ENCODE measurements at places on chromosomes 2 and 18.

DNA sequence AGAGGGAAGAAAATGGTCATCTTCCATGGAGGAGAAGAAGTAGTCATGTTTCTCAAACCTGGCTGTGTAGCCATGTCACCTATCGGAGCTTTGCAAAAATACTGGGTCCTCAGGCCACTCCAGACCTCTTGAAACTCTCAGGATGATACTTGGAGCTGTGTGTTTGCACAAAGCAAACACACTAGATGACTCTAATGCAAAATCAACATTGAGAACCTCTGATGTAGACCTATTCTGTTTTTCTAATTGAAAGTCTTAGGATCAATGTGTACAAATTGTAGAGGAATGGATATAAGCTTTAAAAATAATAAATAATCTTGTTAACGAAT, 444.3 kb downstream of the RND3 start:
- H3K4me3 ChIP-seq = no peak overlapping the region
- H3K4me1 ChIP-seq = no peaks in the 10 kb centered on the region
- no peak for DNase-seq
- H3K27me3 ChIP-seq = no peaks in the 10 kb centered on the region
- no peak overlapping the region for H3K27ac ChIP-seq
- H3K36me3 ChIP-seq = no peaks in the 10 kb centered on the region

GRCh38 chr2:171709011-171709685, 21.9 kb downstream of the DYNC1I2 start:
- H3K36me3 ChIP-seq = no peaks in the 10 kb centered on the region
- DNase-seq = no peak
- H3K27ac ChIP-seq = no peak overlapping the region
- no peaks in the 10 kb centered on the region for H3K27me3 ChIP-seq
- H3K4me1 ChIP-seq = peaks cover 14% of the 10 kb centered on the region

GRCh38 chr18:37341016-37341415, 224.6 kb downstream of the CELF4 start:
- no peak overlapping the region for H3K27ac ChIP-seq
- DNase-seq = no peak
- no peaks in the 10 kb centered on the region for H3K36me3 ChIP-seq

DNA sequence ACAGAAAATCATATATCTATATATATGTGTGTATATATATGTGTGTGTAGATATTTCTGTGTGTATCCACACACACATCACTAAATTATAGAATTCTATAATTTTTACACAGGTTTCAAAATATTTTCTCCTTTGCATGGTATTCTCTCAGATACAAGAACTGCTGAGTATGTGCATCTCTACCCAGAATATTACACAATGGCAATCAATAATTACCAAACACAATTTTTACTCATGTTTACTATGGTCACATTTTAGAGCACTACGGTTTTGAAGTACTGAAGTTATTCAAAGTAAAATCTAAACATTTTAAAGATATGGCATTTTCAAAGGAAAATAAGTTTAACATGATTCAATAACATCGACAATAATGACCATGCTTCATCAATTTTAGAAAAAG, 258.5 kb downstream of the PAX3 start:
- H3K27ac ChIP-seq = no peak overlapping the region
- DNase-seq = no peak
- no peaks in the 10 kb centered on the region for H3K36me3 ChIP-seq
- no peaks in the 10 kb centered on the region for H3K4me1 ChIP-seq
- H3K4me3 ChIP-seq = no peak overlapping the region
- no peaks in the 10 kb centered on the region for H3K27me3 ChIP-seq

DNA sequence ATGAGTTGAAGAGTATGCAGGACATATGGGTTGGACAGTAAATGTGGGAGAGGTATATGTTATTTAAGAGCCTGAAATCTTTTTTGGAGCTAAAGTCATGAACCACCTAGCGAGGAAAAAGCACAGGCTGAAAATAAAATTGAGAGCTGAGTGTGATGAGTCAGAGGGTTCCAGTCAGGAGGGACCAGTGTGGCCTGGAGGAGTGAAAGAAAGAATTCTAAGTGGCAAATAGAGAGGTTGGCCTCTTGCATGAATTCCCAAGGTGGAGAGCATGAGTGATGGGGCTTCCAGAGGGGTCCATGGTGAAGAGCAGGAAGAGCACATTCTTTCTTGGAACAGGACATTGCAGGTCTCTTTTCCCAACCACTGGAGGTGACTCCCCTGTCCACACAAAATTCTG, 282.6 kb downstream of the TDRD15 start:
- no peak overlapping the region for H3K4me3 ChIP-seq
- H3K27me3 ChIP-seq = no peaks in the 10 kb centered on the region
- H3K4me1 ChIP-seq = no peaks in the 10 kb centered on the region
- H3K36me3 ChIP-seq = no peaks in the 10 kb centered on the region
- no peak for DNase-seq
- no peak overlapping the region for H3K27ac ChIP-seq

- peaks cover 27% of the 10 kb centered on the region for H3K4me1 ChIP-seq
- no peak for DNase-seq
- H3K27me3 ChIP-seq = no peaks in the 10 kb centered on the region
- H3K36me3 ChIP-seq = peaks cover 5% of the 10 kb centered on the region
- H3K4me3 ChIP-seq = no peak overlapping the region
- peak overlapping the region; percentile 78 for H3K27ac ChIP-seq
These were observed 42.8 kb upstream of the PTMA start for GRCh38 chr2:231665245-231666170.

DNA sequence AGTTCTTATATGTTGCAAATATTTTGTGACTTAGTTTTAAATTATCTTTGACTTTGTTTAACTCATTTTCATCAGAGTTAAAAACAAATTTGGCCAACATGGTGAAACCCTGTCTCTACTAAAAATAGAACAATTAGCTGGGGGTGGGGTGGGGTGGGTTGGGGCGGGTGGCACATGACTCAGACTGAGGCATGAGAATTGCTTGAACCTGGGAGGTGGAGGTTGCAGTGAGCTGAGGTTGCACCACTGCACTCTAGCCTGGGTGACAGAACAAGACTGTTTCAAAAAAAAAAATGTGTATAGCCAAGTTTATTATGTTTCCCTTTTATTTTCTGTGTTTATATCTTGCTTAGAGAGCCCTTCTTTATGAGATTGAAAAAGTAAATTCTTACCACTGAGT, 14.2 kb upstream of the LIPG start:
- no peaks in the 10 kb centered on the region for H3K36me3 ChIP-seq
- no peak overlapping the region for H3K4me3 ChIP-seq
- no peak for DNase-seq
- peaks cover 16% of the 10 kb centered on the region for H3K27me3 ChIP-seq

- no peaks in the 10 kb centered on the region for H3K27me3 ChIP-seq
- H3K4me3 ChIP-seq = no peak overlapping the region
- H3K4me1 ChIP-seq = peaks cover 25% of the 10 kb centered on the region
- no peak for DNase-seq
- H3K36me3 ChIP-seq = peaks cover 58% of the 10 kb centered on the region
- peak overlapping the region; percentile 75 for H3K27ac ChIP-seq
These were observed 14.5 kb downstream of the IAH1 start for GRCh38 chr2:9488583-9489547.

DNA sequence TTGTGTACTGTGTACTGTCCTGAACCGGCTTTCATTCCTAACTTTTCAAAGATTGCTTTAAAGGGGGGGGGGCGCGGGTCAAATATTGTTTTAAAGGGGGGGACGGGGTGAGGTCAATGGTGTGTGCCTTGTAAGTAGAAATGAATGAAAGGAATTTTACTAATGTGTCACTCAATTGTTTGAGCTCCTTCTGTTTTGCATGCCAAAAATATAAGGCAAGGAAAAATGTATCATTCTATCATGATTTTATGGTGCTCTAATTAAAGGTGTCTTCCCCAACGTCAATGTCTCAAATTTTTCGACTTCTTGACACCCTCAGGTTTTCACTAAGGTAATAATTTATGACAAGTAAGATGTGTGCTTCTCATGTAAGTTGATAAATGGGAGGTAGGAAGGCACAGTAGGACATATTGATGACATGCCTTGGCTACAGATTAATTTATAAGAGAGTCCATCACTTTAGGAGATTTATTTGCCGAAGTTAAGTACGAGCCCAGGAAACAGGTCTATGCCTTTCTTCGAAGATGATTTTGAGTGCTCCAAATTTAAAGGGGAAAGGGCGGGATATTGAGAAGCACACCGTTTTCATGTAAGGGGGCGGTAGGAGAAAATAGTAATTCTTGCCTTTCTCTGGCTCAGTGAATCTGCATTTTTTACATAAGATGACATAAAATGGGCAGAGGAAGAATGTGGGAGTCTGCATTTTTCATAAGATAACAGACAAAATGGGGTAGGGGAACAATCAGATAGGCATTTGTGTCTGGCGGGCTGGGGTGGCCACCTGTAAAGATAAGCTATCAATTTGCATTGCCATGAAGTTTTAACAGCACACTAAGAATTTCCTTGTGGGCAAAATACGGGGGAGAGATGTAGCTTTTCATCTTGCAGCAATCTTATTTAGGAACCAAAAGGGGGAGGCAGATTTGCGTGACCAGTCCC, 1.2 kb upstream of the TRAPPC8 start:
- peak overlapping the region; percentile 99 for H3K27ac ChIP-seq
- H3K36me3 ChIP-seq = peaks cover 4% of the 10 kb centered on the region
- DNase-seq = peak; percentile 9
- no peaks in the 10 kb centered on the region for H3K27me3 ChIP-seq
- H3K4me3 ChIP-seq = peak overlapping the region; percentile 100

DNA sequence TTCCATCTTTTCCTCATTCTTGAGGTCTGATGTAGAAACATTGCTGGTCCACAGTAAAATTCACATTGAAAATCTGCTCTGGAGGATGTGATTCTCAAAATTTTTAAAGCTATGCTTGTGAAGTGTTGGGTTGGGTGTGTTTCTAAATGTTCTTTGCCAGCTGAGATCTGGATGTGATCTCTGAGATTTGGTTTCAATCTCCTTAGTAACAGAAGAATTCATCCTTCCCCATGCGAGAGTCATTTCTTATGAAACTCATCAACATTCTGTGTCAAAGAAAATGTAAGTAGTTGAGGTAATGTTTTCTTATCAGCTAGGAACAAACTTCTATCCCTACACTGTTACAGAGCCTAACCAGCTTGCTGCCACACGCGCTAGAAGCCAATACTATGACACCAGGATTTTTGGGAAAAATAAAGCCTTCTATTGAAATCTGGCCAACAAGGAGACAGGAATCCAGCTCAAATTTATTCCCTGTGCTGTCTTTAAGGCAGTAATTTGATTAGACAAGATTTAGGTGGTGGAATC, 134.9 kb downstream of the PTH2R start:
- no peak overlapping the region for H3K27ac ChIP-seq
- no peak overlapping the region for H3K4me3 ChIP-seq
- no peaks in the 10 kb centered on the region for H3K27me3 ChIP-seq
- H3K4me1 ChIP-seq = no peaks in the 10 kb centered on the region

GRCh38 chr2:10387033-10387432, 61.1 kb downstream of the ODC1 start:
- no peaks in the 10 kb centered on the region for H3K27me3 ChIP-seq
- DNase-seq = no peak
- peak overlapping the region; percentile 49 for H3K27ac ChIP-seq
- H3K4me1 ChIP-seq = peaks cover 82% of the 10 kb centered on the region
- H3K4me3 ChIP-seq = no peak overlapping the region

- no peak for DNase-seq
- H3K36me3 ChIP-seq = no peaks in the 10 kb centered on the region
- H3K27ac ChIP-seq = no peak overlapping the region
- no peak overlapping the region for H3K4me3 ChIP-seq
- peaks cover 5% of the 10 kb centered on the region for H3K27me3 ChIP-seq
These were observed 28.5 kb downstream of the SLC20A1 start for GRCh38 chr2:112674229-112674628.

GRCh38 chr2:150981826-150982225, 279.8 kb downstream of the RBM43 start:
- no peaks in the 10 kb centered on the region for H3K36me3 ChIP-seq
- no peaks in the 10 kb centered on the region for H3K4me1 ChIP-seq
- no peak overlapping the region for H3K27ac ChIP-seq
- no peak for DNase-seq
- peaks cover 8% of the 10 kb centered on the region for H3K27me3 ChIP-seq

DNA sequence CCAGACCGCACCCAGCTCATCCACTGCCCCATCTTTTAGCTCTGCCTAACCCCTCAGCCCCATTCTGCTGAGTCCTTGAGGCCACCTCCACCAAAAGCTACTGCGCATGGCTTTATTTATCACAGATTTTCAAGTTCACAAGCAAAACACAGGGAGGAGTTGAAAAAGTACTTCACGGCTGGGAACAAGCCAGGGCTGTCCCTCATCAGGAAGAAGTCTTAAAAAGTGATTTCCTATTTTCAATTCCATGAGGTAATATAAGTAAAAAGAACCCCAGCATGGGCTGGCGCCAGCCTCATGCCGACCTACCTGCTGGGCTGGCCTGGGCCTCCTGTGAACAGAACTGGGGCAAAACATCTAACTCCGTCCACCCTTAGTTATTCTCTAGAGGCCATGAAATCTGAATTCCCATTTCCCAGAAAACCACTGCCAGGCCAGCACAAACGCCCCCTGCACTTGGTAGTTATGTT, 69.0 kb downstream of the POLR1A start:
- H3K4me1 ChIP-seq = peaks cover 82% of the 10 kb centered on the region
- H3K36me3 ChIP-seq = peaks cover 81% of the 10 kb centered on the region
- H3K27me3 ChIP-seq = no peaks in the 10 kb centered on the region
- H3K27ac ChIP-seq = peak overlapping the region; percentile 97

GRCh38 chr18:54926593-54927325, 32.5 kb downstream of the CCDC68 start:
- H3K4me3 ChIP-seq = no peak overlapping the region
- no peaks in the 10 kb centered on the region for H3K4me1 ChIP-seq
- no peak for DNase-seq
- H3K27me3 ChIP-seq = no peaks in the 10 kb centered on the region
- H3K36me3 ChIP-seq = no peaks in the 10 kb centered on the region

DNA sequence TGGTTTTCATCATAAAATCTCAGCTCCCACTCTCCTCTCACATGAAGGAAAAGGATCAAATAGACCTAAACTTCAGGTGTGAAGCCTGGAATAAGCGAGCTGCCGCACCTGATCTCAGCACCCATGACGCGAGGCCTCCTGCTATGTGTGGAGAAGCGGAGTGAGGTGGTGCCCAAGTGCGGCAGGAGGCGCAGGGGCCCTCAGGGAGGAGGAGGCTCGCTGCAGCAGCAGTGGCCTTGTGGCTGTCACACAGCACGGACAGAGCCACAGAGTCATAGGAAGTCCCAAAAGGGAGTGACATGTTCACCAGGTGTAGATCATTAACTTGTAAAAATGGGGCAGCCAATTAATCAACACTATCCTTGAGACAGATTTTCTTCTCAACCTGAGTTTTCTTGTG, 9.1 kb downstream of the SCLY start:
- no peak overlapping the region for H3K4me3 ChIP-seq
- peaks cover 86% of the 10 kb centered on the region for H3K36me3 ChIP-seq
- H3K27ac ChIP-seq = no peak overlapping the region
- DNase-seq = no peak
- H3K4me1 ChIP-seq = peaks cover 61% of the 10 kb centered on the region

DNA sequence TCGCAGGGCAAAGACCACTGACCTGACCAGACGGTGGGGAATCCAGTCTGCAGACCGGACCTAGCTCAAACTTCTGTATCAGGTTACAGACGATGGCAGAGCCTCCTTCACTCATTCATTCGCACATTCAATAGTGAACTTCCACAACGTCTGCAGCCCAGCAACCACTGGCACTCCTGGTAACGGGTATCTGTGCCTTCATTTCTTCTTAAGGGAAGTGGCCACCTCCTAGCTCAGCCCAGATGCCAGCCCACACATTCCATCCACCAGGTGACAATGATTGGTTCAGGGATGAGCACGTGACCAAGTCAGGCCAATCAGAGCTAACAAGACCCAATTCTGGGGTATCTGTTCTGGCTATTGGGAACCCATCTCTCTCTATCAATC, 15.9 kb upstream of the ARMC9 start:
- no peak overlapping the region for H3K27ac ChIP-seq
- peaks cover 14% of the 10 kb centered on the region for H3K4me1 ChIP-seq
- peaks cover 3% of the 10 kb centered on the region for H3K27me3 ChIP-seq
- H3K4me3 ChIP-seq = no peak overlapping the region

- DNase-seq = no peak
- H3K27ac ChIP-seq = no peak overlapping the region
- peaks cover 3% of the 10 kb centered on the region for H3K27me3 ChIP-seq
- H3K36me3 ChIP-seq = no peaks in the 10 kb centered on the region
- peaks cover under 1% of the 10 kb centered on the region for H3K4me1 ChIP-seq
These were observed 11.5 kb upstream of the INPP5D start for GRCh38 chr2:233048569-233049193.

All from activated CD8-positive, alpha-beta T cell treated with anti-CD3 and anti-CD28 coated beads for 36 hours (primary cell).